ENCODE measurements at places on chromosomes 2 and 18.
A peak's percentile ranks its signal among the peaks of the same experiment; 100 is the strongest.

- peak; percentile 94 for DNase-seq
Measured at GRCh38 chr2:30231212-30231995, at the start of gene LBH. Gene LBH (plus strand): TSS chr2:30231534. CDS start chr2:30231739, 205 bp downstream.

DNA sequence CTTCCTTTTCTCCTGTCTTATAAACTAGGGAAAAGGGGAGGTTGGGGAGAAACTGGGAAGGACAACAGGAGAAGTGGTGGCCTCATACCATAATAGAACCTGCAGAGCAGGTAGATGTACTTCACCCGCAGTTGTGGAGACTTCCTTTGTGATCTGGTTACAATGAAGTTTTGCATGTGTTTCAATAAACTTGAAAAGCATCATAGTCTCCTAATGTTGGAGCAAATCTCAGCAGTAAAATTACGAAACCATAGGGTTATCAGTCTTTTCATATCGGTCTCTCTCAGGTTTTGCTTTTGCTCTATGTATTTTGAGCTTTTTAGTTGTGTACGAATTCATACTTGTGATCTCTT is 30.5 kb downstream of the ANO7 start:
- DNase-seq: no peak

DNA sequence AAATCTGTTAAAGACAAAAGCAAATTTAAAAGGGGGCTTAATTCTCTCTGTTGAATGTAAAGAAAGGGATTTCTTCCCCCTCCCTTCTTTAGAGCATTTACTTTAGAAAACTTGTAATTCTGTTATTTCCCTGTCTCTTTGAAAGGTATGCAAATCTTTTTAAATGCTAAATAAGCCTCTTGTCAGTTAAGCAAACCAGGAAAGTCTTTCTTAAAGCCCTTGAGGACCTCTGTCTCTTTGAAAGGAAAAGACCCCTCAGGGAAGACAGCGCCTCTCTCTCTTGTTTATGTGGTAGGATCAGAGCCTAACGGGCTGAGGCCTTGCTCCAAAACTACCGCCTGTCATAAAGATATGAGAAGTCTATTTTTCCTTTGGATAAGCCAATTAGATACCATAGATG is 139.9 kb upstream of the CDH7 start:
- no peak for DNase-seq

DNA sequence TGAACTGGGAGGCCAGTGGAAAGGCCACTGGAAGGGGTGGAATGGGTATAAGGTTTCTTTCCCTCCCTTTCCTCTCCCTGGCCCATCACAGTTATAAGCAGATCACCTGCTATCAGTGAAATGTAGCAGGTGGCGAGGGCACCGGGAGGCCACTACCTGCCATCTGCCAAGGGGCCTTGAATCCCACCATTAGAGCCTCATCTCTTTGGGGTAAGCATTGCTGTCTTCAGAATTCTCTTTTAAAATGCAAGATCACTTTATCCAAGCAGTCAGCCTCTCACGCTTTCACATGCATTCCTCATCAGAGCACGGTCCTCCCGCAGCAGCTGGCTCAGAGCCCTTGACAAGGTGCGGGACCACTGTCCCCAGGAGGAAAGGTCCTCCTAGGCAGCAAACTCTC is 268.5 kb downstream of the CELF4 start:
- no peak for DNase-seq

DNA sequence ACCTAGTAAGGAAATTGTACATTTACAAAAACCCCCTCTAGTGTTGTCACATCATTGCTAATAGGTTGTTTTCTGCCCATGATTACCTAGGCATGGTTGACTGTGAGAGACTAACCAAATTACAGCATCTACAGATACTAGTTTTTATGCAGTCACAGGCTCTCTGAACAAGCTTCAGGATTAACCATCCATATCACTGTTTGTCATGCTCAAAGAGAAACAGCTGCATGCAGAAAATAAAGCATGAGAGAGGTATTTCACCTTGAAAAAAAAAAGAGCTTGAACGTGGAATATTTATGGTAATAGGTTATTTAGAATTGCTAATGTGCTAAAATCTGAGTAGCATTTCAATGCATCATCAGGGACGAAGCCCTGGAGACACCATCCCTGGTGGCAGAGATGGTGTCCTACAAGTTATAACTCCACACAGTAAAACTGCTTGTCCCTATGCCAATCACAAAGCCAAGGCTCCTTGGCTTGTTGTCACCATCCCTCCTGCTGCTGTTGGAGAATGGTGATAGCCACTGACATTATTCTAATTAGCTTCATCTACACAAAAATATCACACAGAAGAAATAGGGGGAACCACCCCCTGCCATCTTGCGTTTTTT is 5.4 kb downstream of the NEB start:
- DNase-seq: no peak

DNA sequence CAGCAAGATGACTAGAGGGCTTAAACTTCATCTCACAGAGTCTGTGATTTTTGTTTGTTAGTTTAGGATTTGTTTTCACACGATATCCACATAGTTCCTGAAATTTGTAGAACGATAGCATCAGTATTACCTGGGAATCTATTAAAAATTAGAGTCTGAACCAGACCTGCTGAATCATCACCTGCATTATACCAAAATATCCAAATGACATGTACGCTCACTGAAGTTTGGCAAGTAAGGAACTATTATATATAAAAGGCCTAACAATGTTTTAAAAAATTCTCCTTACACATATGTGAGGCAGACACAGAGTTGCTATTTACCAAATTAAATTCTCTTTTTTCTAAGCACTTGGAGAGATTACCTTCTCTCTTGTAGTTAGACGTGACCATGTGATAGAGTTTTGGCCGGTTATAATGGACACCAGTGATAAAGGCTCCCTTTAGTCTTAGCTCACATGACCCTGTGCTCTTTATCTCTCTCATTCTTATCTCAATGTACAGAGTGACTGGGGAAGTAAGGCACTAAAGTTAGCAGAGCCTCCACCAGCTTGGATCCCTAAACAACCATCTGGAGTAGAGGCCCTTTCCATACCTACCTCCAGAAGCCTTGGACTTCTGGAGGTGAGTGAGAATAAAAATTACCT is 363.1 kb downstream of the DSC3 start:
- no peak for DNase-seq

GRCh38 chr2:86485103-86485502 is 43.9 kb downstream of the KDM3A start:
- no peak for DNase-seq

DNA sequence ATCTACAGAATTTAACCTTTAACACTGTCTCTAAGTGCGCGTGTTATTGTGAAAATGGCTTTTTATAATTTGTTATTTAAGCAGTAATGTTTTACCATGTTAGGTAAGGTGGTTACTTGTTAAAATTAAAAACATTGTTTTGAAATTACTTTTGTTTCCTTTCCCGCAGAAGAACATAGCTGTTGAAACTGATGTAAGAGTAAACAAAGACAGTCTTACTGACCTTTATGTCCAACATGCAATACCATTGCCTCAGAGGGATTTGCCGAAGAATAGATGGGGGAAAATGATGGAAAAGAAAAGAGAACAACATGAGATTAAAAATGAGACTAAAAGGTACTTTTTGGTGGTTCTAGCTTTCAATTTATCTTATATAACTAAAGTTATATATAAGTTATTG is 2.1 kb downstream of the C2orf49 start:
- DNase-seq: no peak

- DNase-seq: no peak
Measured at GRCh38 chr18:76131738-76132137, 363.3 kb downstream of the ZNF516 start.

DNA sequence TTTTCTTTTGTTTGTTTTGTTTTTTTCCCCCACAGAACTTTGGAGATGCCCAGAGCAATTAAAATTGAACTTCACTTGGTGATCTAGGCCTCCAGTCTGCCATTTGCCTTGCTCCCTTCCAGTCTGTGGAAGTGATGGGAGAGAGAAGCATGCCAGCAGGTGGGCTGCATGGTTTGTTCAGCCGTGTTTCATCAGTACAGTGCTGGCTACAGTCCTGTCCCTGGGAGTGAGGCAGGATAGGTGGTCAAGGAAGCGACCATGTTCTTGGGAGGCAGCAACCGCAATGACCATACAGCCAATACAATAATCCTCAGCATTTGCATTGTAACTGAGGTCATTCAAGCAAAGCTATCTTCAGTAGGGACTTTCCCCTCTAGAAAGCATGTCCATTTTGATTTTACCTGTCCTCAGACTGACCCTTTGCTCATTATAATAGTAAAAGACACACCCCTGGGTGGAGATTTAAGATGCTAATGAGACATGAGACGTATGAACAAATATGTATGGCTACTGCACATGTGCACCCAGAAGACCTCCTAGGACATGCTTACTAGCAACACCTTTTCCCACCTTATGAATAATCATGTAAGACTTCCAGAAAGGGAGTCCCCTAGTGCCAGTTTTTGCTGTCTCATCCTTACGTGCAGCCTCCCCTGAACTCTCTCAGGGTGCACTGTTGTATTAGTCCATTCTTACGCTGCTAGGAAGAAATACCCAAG is 11.1 kb upstream of the LIPG start:
- DNase-seq: no peak

DNA sequence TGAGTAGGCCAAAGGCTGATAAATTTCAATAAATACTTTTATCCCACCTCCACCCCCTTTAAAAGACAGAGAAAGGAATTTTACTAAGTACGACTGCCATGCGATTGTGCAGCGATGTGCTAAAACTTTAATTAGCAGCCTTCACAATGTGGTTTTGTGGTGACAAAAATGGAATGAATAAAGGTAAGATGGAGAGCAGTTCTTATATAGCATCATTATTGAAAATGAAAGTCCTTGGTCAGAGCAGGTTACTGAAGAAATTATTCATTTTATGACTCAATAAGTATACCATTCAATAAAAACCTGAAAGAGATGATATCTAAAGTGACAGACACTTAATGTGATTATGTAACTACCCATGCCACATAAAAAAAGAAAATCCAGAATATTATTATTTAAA is 33.2 kb upstream of the MTIF2 start:
- no peak for DNase-seq

DNA sequence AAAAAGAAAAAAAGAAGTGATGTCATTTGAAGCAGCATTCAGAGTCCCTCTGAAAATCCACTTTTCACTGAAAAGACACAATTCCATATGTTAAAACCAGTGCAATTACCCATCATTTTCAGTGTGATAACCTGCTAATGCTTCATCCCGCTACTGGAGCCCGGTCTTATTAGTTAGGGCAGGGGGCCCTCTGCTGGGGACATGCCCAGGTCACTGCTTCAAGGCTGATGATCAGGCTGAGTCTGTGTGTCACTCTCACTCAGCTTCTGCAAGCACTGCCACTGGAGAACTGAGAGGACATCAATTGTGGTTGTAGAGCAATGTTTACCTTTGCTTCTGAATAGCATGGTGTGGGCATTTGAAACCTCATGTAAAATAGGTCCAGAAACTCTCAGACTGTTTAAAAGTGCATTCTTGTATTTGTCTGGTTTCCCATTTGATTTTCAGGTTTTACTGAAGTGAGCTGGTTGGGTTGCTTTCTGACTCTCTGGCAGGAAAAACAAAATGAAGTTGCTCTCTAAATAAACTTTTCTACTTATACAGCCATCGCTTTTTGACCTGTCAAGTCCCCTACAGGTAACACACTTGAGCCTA is 49.2 kb upstream of the NXPH2 start:
- peak; percentile 25 for DNase-seq

- no peak for DNase-seq
Measured at GRCh38 chr18:23397907-23398306, 55.2 kb upstream of the RIOK3 start.

DNA sequence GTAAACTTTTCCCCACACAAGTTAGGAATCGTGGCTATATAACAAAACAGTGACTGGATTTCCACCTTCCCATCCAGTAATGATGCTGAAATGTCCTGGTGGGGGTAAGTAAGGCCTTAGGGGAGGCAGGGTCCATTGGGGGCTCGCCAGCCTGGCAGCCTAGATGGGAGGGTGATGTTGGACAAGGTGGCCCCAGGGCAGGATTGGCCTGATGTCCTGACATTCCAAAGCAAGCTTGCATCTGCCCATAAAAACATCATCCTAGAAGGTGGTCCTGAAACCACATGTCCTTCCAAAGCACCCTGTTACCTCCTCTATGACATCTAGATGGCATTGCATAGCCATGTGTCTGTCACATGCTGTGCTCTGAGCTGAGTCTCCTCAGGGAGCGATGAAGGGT is 54.1 kb upstream of the RAB6C start:
- DNase-seq: no peak

GRCh38 chr18:47062471-47062870 is 27.1 kb upstream of the ELOA2 start:
- no peak for DNase-seq

- DNase-seq: no peak
Measured at GRCh38 chr2:176156807-176157498, at the start of gene HOXD3. Gene HOXD3 (plus strand): TSS chr2:176157307. CDS start chr2:176169115, 11,808 bp downstream.

DNA sequence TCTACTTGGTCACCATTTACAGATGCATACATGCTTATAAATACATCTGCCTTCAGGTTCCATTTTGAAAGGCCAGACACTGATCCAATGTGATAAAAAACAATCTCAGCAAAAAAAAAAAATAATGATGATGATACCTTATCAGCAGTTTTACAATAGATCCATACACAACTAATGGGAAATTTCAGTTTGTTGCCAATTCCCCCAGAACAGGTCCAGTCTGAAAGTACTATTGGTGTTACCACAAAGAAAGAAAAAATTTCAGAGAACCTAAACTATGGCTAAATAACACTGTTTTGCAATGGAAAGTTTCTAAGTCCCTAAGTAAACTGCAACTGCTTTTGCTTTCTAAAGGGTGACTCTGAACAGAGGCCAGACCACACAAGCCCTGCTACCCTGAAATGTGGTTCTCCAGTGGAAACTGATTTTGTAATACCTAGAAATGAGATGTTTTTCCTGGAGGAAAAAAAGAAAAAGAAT is 54.1 kb downstream of the LPIN2 start:
- peak; percentile 26 for DNase-seq

DNA sequence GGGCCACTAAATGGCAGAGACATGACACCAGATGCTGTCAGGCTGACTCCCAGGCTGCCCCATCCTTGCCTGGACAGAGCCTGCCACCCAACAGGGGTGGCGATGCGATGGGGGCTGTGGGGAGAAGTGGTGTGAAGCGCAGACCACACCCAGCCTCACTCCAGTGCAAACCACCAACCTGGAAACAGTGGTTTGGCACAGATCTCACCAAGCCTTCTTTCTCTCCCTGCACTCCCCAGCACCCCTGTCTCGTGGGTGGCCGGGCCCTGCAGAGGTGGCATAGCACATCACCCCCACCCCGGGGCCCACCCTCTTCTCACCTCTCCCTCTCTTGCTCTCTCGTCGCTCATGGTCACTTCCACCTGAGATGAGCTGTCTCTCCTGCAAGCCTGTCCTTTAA is 32.6 kb downstream of the CIB4 start:
- no peak for DNase-seq

GRCh38 chr2:157052685-157053224 is 204.8 kb upstream of the GALNT5 start:
- peak; percentile 63 for DNase-seq

Measured in fibroblast of skin of scalp (primary cell).